T-helper 2 cell (primary cell): ENCODE measurements at places on chromosomes 16 and 17.

DNA sequence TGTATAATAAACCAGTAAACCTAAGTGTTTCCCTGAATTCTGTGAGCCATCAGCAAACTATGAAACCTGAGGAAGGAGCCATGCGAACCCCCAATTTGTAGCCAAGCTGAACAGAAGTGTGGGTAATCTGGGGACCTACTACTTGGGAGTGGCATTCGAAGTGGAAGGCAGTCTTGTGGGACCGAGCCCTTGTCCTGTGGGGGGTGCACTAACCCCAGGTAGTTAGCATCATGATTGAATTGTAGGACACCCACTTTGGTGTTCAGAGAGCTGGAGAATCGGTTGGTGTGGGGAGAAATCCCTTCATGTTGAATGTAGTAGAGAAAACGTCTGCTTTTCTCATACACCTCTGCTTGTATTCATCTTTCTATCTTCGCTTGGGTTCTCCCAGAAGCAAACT, 79.7 kb upstream of the CPHXL start:
- no peak for DNase-seq

- DNase-seq, result no peak
Measured at GRCh38 chr17:80274331-80274730, 13.7 kb downstream of the RNF213 start.

DNA sequence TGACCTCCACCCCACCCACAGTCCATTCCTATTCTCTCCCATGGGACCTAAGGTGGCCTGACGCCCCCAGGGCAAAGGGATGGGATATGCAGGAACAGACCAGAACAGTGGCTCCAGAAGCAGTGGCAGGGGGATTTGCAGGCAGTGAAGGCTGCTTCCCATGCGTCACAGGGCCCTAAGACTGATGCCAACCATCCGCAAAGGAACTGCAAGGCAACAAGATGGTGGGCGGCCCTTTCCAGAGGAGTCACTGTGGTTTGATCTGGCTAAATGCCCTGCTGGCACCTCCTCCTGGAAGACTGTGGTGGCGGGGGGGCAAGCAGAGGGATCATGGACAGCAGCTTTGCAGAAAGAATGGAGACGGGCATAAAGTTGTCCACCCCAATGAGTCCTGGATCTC, 4.4 kb upstream of the SLC39A11 start:
- DNase-seq, result no peak

- DNase-seq, result no peak
Measured at GRCh38 chr16:75244844-75245758, 6.3 kb downstream of the BCAR1 start.

DNA sequence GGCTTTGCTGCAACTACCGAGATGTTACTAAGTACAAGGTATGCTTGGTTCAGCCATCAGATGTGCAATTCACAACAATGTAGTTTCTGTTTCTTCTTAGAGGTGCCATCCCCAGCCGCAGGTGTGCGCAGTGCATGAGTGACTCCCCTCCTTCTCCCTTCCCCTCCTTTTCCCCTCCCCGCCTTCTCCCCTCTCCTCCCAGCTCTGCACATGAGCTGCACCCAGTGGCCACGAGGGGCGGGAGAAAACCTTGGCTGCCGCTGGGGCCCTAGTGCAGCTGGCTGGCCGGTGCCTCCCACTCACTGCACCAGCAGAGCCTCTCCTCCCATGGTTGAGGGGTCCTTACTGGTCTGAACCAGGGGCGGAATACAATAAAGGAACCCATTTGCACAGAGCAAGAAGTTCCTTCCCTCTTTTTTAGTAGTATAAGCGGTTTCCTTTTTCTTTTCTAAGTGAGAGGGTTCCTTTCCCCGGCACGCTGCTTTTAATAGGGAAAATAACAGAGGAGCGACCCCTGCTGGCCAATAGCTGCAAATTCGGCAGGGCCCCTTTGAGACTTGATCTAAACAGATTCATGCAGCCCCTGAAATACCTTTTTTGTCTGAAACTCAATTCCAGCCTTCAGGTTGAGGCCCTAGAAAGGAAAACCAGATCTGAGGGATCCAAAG, 7.8 kb upstream of the CCL15 start:
- no peak for DNase-seq

- no peak for DNase-seq
Measured at GRCh38 chr17:44767493-44767892, 8.7 kb downstream of the ADAM11 start.

DNA sequence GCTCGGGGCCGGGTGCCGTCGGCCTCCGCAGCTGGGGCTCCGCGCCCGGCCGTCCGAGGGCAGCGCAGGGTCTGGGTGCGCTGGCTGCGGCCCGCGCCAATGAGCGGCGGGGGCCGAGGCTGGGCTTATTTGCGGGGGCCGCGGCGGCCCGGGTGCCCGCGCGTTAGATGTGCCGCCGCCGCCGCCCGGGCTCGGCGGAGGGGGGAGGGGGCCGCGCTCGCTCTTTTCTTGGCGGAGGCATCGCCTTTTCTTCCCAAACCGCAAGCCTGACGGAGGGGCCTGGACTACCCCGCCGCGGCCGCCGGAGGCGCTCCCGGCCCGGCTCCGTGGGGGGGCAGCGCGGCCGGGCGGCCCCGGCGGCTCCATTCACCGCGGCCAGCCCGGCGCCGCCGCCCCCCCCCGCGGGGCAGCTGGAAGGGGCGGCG, at the start of gene NOTUM:
Gene NOTUM, minus strand, starts transcription at position 101 of the 425 bp plus-strand sequence. CDS start 278 bp downstream, outside the sequence.
- DNase-seq, result no peak

DNA sequence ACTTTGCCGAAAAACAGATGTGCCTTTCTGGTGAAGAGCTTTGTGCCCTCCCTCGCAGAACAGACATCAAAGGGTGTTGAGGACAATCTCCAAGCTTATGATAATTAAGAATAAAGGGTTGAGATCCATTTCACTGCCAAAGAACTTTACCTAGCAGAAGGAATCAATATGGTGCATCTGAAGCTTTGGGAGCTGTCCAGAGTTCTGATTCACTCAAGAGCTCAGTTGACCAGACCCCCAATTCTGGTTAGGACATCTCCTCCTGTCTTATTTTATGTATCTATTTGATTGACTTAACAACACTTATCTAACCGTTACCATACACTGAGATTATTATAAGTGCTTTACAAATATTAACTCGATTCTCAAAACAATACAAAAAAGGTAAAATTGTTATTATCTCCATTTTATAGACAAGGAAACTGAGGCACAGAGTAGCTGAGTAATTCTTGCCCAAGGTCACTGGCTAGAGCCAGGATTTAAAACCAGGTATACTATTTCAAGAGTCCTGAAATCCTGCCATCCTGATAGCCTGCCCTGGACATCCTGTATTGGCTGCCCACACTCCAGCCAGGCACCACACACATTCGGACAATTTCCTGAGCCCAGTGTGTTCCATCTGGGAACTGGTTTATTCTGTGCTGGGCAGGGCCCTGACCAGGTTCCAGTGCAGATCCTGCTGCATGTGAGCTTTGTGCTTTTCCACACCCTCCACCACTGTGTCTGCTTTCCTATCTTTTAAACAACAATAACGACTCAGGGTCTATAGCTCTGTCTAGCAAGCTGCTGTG, 29.8 kb downstream of the PITPNM3 start:
- DNase-seq, result no peak

- no peak for DNase-seq
Measured at GRCh38 chr16:12546918-12547607, 256.6 kb downstream of the CPPED1 start.

GRCh38 chr17:78106211-78106610, 22.3 kb downstream of the TMC6 start:
- DNase-seq, result no peak

- no peak for DNase-seq
Measured at GRCh38 chr17:76579281-76579680, 6.4 kb downstream of the ST6GALNAC2 start.

DNA sequence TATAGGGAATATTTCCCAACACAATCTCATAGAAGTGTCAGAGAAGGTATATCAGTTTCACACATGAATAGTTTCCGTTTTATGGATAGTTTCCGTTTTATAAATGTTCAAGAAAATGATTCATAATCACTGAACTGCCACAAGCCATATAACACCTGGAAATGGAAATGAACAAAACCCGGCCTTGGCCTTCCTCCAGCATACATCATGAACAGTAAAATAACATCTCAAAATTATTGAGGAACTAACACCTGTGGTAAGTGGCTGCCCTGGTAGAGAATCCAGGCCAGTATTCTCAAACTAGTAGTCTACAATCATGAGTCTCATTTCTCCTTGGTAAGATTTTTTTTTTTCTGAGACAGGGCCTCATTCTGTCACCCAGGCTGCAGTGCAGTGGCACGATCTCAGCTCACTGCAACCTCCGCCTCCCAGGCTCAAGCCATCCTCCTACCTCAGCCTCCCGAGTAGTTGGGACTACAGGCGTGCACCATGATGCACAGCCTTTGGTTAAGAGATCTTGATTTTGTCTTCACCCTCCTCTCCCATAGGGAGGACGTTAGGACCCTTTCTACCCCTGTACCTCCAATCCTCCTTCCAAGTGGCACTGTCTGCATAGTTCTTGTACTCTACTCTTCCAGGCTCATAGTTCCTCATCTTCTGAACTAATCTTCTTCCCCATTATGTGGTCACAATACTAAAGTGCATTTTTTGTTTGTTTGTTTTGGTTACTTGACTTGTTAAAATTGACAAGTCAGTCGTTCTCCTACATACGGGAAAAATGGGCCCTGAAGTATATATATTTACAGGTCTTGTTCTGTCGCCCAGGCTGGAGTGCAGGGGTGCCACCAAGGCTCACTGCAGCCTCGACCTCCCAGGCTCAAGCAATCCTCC, 15.0 kb upstream of the RGS9 start:
- DNase-seq, result no peak

DNA sequence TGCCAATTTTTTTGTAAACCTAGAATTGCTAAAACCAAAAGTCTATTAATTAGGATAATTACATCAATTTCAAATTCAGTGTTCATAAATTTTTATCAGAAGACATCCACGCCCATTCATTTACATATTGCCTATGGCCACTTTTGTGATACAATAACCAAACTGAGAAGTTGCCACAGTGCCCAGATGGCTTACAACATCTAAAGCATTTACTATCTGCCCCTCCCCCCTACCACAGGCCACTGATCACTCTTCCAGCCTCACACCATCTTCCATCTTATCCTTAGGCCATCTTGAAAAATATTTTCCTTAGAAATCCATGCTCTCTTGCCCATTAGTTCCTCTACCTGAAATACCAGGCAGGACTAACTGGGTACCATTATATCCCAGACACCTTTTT, 6.3 kb upstream of the PRKAR1A start:
- DNase-seq, result no peak

- no peak for DNase-seq
Measured at GRCh38 chr17:15377200-15377599, 35.8 kb upstream of the TEKT3 start.

GRCh38 chr16:18984435-18985005, 786 bp downstream of the TMC7 start:
- DNase-seq, result no peak

DNA sequence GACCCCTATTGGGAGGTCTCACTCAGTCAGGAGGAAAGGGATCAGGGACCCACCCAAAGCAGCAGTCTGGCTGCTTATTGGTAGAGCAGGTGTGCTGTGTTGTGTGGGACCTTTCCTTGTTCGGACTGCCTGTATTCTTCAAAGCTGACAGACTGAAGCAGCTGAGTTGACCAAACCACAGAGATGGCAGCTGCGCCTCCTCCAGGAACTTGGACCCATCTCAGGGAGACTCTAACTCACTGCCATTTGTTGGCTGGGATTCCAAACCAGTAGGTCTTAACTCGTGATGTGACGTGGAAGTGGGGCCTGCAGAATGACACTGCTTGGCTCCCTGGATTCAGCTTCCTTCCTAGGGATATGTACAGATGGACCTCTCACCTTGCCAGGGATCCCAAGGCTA, 9.6 kb upstream of the UQCRC2 start:
- DNase-seq, result no peak

DNA sequence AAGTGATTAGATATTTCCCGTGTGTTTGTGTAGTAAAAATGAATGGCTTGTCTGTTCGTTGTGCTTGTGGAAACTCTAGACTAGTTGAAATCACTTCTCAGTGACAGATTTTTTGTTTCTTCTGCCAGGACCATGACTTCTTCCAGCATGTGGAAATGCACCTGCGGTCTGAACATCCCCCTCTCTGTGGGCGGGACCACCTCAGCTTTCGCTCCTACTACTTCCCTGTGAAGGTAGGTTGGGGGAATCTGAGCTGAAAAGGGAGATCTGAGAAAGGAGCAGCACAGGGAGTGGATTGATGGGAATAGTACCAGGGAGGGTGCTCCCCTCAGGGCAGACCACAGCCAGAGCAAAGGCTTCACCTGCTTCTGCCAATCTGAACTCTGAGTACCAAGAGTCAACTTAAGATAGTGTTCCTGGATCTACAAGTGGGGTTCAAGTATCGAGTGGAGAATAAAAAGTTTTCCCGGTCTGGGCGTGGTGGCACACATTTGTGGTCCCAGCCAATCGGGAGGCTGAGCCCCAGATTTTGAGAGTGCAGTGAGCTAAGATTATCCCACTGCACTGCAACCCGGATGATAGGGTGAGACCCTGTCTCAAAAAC, 47.5 kb downstream of the SF3B3 start:
- DNase-seq, result no peak

DNA sequence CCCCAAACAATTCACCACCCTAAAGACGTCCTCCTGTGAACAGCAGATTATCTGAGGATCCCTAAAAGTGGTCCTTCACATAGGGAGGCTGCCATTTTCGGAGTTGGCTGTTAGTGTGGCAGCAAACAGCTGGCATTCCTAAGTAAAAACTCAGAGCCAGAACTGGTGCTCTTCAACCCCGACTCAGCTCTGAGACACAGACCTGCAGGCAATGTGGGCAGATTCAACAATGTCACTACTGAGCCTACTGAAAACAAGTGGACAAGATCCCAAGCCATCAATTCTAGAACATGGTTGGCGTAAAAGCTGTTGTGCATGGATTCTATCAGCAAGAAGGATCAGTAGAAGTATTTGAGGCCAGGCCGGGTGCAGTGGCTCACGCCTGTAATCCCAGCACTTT, 247.2 kb downstream of the NTN1 start:
- DNase-seq, result no peak

- DNase-seq, result no peak
Measured at GRCh38 chr17:27457731-27458523, 1.7 kb downstream of the KSR1 start.

DNA sequence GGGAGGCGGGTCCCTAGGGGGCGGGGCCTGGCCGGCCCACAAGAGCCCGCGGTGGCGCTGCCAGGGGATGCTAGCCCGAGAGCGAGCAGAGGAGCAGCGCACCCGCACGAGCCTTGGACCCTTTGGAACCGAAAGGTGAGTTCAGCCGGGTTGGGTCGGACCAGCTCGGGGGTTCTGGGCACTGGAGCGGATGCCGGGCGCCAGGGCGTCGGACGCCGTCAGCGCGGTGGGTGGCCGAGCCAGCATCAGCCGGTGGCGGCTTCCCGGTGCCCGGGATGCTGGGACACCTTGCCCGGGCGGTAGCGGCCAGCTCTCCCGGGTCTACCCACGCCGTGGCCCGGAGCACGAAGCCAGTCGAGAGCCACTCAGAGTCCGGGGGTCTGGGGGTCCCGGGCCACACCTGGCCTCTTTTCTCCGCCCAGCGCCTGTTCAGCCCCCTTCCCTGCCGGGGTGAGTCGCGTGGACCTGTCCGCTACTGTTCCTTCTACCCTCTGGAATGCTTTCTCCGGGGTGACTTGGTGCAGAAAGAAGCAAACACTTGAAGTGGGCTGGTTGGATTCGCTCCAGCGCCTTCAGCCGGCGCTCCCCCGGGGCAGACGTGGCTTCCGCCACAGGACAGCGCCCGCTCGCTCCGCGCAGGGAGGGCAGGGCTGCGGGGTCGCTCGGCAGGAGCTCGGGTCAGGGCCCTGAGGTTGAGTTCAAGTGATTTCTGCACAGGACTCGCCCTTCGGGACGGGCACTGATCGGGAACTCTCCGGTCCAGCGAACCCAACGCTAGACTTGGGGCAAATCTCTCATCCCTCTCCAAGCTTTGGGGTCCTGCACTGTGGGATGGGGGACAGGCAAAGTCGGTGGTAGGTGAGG, at the start of gene SCNN1G:
Gene SCNN1G, plus strand, starts transcription at position 67 of the 864 bp plus-strand sequence. CDS start 3,527 bp downstream, outside the sequence.
- no peak for DNase-seq
